Activated T-cell treated with anti-CD3 and anti-CD28 coated beads for 24 hours (primary cell): ENCODE measurements at places on chromosomes 3 and 15.

GRCh38 chr3:44259404-44259803, 17.7 kb downstream of the TOPAZ1 start:
- no peak for DNase-seq

- DNase-seq: no peak
These were observed 31.4 kb upstream of the CACNA2D2 start for GRCh38 chr3:50534681-50535330.

DNA sequence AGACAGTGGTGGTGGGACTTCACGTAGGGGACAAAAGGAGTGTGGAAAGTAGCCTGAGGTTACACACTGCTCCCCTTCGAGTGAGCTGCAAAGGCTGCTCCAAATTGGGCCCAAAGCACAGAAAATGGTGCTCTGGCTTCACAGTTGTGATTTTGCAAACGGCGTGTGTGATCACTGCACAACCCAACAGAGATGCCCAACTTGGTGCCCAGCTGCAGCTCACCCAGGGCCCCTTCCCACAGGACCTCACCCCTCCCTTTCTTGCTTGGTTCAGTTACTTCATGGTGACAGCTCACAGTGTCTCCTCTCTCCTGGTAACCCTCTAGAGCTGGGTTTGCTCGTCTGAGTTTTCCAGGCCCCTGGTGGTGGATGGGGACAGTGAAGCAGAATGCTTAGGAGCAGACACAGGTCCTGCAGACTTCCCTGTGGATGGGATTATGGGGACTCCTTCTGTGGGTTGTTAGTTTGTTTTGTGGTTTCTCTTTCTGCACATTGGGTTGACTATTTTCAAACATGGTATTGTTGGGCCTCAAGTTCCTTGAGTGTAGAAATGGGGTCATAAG, 98.3 kb downstream of the TOP2B start:
- DNase-seq: no peak

GRCh38 chr3:143652118-143652517, 196.2 kb downstream of the SLC9A9 start:
- DNase-seq: no peak

GRCh38 chr3:191628571-191628970, 167.6 kb downstream of the PYDC2 start:
- no peak for DNase-seq

DNA sequence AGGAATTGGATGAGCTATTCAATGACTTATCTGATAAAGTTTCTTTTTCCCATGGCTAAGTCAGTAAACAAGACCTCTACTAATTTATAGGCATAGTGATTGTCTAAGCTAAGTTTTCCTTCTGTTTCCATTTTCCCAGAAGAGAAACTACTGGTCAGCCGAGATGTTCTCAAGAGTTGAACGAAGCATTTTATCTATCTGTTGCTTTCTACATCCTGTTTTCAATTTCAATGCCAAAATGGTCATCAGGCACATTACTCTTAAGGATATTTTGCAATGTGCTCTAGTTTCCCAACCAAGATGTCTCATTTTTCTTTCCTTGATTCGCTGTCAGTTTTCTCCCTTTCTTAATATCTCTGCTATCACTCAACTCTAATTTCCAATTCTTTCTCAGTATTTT, 228.7 kb downstream of the MBNL1 start:
- no peak for DNase-seq

DNA sequence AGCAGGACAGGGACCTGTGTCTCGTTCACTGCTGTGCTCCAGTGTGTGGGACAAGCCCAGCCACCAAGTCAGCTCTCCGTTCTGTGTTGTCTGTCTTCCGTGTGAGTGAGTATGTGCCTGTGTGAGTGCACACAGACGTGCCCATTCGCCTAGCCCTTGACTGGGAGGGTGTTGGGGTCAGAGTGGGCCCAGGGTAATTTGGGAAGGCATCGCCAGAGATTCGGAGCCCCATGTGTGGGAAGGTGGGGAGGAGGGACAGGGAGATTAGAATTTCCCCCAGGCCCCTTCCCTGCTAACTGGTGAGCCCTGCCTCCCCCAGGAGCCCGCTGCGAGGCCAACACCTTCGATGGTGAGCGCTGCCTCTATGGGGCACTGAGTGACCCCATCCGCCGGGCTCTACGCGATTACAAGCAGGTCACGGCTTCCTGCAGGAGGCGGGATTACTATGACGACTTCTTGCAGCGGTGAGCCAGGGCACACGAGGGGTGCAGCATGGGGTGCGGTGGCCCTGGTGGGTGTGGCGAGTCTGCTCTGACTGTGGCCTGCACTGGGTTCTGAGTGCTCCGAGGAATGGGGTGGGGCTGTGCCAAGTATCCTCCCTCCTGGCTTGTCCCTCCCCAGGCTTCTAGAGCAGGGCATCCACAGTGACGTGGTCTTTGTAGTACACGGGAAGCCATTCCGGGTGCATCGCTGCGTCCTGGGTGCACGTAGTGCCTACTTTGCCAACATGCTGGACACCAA, 3.1 kb downstream of the ABTB1 start:
- DNase-seq: no peak

DNA sequence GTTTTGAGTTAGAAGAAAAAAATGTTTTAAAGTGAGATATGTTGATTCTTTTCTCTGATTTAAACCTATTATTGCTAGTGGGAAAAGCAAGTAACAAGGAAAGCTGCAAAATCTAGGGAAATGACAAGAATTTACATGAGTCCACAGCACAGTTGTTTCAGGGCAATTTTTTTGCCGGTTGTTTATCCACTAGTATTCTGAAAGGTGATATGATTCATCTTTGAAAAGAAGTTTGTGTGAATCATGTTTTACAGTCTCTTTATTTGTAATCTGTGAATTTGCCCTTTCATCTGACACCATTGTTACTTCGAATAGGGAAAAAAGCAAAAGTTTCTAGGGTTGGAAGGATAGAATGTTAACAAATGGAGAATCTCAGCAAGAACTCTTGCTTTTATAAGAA, 894.7 kb downstream of the OTOL1 start:
- DNase-seq: no peak

- DNase-seq: peak; percentile 56
These were observed 37.8 kb downstream of the ZNF445 start for GRCh38 chr3:44439499-44440295.

GRCh38 chr15:29316422-29316821, 46.8 kb upstream of the NSMCE3 start:
- no peak for DNase-seq

- no peak for DNase-seq
These were observed 24.8 kb downstream of the IL16 start for GRCh38 chr15:81221449-81221848.

- no peak for DNase-seq
These were observed 32.4 kb downstream of the CMTM7 start for GRCh38 chr3:32423956-32424557.

DNA sequence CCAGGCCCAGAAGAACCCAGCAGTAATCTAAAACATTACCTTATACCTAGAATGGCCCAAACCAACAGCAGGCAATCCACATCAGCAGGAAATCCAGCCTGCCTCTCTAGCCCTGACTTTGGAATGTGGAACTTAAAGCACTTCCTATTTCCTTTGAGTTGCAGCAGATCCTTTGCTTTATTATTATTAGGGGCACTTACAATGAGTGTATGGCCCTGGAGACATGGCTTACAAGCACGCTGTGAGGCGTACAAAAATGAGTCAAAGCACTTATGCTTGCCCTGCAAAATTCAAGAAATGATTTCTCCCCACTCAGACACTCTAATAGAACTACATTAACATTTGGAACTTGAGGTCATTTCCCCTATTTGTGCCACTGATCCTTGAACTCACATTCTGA, 9.5 kb upstream of the KNSTRN start:
- DNase-seq: no peak

GRCh38 chr15:51649659-51650521, 27.3 kb upstream of the DMXL2 start:
- DNase-seq: peak; percentile 26

GRCh38 chr3:106176734-106177133, 307.9 kb upstream of the CBLB start:
- peak; percentile 57 for DNase-seq

GRCh38 chr3:104510131-104510849, 856.4 kb upstream of the ALCAM start:
- DNase-seq: no peak

GRCh38 chr3:64331605-64332004, 106.3 kb upstream of the PRICKLE2 start:
- DNase-seq: no peak

GRCh38 chr3:11137627-11137959, 16.7 kb upstream of the HRH1 start:
- DNase-seq: no peak

DNA sequence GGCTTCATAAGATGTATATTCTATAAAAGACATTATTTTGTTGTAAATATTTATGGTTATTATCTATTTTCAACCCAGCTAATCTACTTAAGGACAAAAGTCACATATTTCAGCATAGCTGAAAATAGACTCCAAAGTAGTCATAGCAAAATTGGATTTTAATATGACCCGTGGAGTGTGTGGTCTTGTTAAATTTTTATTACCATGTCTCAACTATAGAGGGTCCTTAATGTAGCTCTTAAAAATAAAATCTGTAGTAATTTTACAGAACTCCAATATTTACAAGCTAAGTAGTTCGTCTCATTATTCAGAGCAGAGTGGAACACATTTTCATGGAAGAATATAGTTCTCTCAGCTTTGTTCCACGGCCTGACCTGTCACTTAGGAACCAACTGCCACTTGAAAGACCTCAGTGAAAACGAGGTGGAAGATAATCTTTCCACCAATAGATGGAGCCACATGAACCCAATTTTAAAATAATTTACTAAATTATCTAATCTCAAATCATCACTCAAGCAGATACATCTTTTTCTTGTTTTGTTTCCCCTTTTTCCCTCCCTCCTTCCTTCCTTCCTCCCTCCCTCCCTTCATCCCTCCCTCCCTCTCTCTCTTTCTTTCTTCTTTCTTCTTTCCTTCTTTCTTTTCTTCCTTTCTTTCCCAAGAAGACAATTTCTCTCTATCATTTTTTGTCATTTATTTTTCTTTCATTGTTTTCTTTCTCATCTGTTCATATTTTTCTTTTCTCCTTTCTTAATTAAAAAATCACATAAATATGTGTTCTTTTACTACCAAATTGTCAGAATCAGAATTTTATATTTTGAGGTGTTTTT, 97.2 kb downstream of the CLDN1 start:
- DNase-seq: no peak

GRCh38 chr15:51492528-51492927, 130.0 kb downstream of the DMXL2 start:
- DNase-seq: no peak

DNA sequence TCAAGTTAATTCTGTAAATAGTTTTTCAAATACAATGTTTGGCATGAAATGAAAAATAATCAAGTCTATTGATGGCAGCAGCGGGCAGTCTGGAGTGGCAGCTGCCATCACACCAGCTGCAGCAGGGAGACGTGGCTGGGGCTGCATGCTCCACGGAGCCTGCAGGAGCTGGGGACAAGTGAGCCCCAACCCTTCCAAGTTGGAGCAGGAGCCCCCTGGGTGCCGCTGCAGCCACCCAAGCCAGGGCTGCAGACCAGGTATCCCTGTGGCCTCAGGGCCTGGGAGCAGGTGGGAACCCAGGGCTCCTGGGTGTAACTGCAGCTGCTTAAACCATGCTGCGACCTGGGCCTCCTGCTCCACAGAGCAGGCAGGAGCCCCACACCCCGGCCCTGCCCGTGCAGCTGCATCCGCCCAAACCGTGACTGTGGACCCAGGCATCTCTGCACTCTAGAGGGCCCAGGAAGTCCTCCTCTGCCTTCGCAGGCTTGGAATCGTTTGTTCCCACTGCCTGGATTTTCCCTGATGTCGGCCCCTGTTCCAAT, 257.4 kb downstream of the PLOD2 start:
- no peak for DNase-seq

- no peak for DNase-seq
These were observed 539.7 kb upstream of the IL12A start for GRCh38 chr3:159448902-159449301.

- DNase-seq: no peak
These were observed 860.3 kb upstream of the SEMA6D start for GRCh38 chr15:46856839-46857502.

- DNase-seq: no peak
These were observed 128.9 kb downstream of the LPP start for GRCh38 chr3:188282871-188283270.

- no peak for DNase-seq
These were observed 33.0 kb downstream of the HES1 start for GRCh38 chr3:194168994-194169393.

GRCh38 chr15:29124581-29125381, 144.8 kb downstream of the NSMCE3 start:
- DNase-seq: no peak

- DNase-seq: no peak
These were observed 102.8 kb upstream of the NMNAT3 start for GRCh38 chr3:139780593-139780992.

DNA sequence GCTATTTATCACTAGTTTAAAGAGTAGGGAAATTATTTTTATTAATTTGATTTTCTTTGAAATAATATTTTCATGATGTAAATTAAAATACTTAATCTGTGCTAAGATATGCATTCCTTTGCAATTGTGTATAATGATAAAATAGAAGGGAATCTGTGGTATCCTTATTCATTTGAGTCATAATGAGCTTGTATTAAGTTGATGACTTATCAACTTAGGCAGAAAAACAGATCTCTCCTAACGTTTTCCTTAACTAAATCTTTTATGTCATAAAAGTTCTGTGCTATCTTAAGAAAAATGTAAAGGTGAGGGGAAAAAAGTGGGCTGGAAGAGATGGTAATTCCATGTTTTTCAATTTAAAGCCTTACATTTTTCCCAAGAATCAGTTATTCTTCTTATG, 1.9 kb downstream of the FGF7 start:
- DNase-seq: no peak

- no peak for DNase-seq
These were observed 156.7 kb downstream of the TJP1 start for GRCh38 chr15:29665444-29666003.

DNA sequence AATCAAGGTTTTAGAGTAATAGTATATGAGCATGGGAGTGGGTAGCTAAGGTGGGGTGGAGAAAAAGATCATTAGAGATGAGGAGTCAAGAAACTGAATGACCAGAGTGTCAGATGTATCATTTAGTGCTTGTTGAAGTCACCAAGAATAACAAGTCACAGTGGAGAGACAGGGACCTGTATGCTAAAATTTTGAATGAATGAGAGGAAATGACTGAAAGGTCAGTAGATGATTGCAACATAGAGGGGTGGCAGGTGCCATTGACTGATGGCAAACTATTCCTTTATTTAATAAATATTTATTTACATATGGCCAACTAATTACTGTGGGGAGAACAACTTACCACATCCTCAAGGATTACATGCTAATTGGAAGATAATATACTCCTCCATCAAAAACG, 75.0 kb upstream of the ANKRD28 start:
- DNase-seq: no peak

GRCh38 chr15:69576035-69576526, 123.5 kb downstream of the RPLP1 start:
- DNase-seq: peak; percentile 55
